Ovary (tissue), 10 donors: ENCODE measurements at places on chromosomes 12 and 14. TPM values are rescaled to one million over a fixed set of nuclear protein-coding genes. Genes with fewer than 3 reads are reported as not detected.
A peak's percentile ranks its signal among the peaks of the same experiment; 100 is the strongest.

The SLC25A47 gene
- not detected for total RNA-seq

The TOMM20L gene
- total RNA-seq, result 0.78 TPM

The FAM186B gene
- 0.66 TPM for total RNA-seq

The FIGNL2 gene
- total RNA-seq, result 0.33 TPM

The TSPAN9 gene
- total RNA-seq, result 34.0 TPM

The LBHD2 gene
- not detected for total RNA-seq

DNA sequence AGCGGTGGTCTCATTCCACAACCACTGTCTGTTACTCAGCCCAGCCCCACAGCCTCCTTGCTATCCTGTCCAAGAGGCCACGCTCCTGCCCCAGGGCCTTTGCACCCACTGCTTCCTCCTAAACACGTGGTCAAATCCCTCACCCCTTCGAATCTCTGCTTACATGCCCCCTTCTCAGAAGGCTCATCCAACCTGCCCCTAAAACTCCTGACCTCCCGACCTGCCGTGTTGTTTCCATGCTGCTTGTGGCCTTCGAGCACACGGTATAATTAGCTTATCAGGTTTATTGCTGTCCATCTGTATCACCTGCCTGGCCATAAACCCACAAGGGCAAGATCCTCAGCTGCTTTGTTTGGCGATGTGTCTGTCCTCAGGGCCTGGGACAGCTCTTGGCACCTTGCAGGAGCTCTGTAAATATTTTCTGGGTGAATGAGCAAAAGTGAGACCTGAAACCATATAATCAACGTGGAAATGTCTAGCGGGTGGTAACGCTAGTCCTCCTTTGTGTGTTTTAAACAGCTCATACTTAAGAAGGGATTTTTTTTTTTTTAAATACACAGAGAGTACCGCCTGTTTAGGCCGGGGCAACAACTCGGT lies 36.0 kb downstream of the SCARB1 start:
- no peaks in the 10 kb centered on the region for H3K27me3 ChIP-seq
- H3K4me1 ChIP-seq, result peaks cover 13% of the 10 kb centered on the region
- no peak for DNase-seq

DNA sequence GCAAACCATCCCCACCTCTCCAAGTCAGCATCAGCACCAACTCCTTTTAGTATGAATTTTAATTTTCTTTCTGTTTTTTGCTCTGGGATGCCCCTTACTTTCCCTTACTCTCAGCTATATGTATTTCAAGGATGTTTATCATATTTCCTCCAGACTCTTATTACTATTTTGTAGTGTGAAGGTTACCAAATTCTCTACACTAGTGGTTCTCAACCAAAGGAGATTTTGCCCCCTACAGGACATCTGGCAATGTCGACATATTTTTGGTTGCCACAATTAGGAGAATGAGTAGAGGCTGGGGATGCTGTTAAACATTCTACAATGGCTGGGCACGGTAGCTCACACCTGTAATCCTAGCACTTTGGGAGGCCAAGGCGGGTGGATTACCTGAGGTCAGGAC lies 29.1 kb upstream of the SOS2 start:
- H3K27me3 ChIP-seq, result no peaks in the 10 kb centered on the region
- H3K4me3 ChIP-seq, result no peak overlapping the region
- no peaks in the 10 kb centered on the region for H3K36me3 ChIP-seq
- H3K27ac ChIP-seq, result no peak overlapping the region

DNA sequence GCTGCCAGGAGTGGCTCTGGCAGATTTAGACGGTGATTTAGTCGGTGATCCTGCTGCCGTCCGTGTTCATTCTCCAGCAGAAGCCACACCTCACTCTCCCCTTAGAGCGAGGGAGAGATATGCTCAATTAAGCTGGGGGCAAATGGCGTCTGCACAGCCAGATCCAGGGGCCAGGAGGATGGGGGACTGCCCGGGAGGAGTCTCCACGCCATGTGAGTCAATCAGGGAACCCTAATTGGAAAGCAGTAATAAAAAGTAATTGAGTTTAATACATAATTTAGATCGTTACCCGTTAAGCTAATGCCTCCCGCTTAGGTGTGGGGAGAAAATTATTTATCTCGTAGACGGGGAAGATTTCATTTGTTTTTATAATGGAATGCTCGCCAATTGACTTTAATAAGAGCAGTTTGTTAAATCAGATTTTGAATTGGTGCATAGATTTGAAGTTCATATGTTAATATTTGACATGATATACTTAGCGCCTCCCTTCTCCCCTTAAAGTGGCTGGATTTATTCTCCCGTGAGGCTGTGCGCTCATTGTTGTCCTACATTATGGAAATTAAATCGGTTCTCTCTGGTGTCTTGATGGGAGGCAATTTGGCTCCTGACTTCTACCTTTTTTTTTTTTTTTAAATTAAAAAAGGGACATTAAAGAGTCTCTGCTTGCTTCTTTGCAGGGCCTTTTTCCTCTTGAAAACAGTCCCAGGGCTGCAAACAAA lies 104.9 kb upstream of the C14orf180 start:
- H3K27ac ChIP-seq, result no peak overlapping the region
- no peaks in the 10 kb centered on the region for H3K27me3 ChIP-seq
- no peak overlapping the region for H3K4me3 ChIP-seq
- H3K36me3 ChIP-seq, result no peaks in the 10 kb centered on the region

GRCh38 chr12:122895704-122896636 lies at the start of gene VPS37B:
Gene VPS37B (minus strand): TSS chr12:122896124. CDS start chr12:122896062, 62 bp downstream.
- H3K27me3 ChIP-seq, result no peaks in the 10 kb centered on the region
- H3K4me3 ChIP-seq, result peak within 1 kb of the TSS; percentile 93

- no peak overlapping the region for H3K27ac ChIP-seq
- no peaks in the 10 kb centered on the region for H3K36me3 ChIP-seq
- no peaks in the 10 kb centered on the region for H3K4me1 ChIP-seq
- no peak overlapping the region for H3K4me3 ChIP-seq
These were observed 7.1 kb upstream of the VPS37B start for GRCh38 chr12:122902854-122903692.

DNA sequence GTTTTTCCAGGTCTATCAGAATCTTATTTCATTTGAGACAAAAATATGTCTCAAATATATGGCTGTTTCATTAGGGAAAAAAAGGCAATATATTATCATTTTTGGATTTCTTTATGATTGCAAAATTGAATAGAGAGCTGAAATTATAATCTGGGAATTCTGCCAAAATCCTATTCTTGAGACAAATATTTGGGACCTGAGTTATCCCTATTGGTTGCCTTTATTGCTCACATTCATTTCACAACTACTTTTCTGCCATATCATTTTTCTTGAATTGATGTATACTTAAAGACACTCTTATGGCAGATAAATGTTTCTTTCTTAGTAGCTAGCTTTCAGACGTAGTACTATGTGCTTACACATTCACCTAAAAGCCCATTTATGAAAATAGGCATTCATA lies 241.6 kb upstream of the NOVA1 start:
- no peak overlapping the region for H3K4me3 ChIP-seq
- DNase-seq, result no peak
- no peaks in the 10 kb centered on the region for H3K36me3 ChIP-seq
- H3K27ac ChIP-seq, result no peak overlapping the region
- no peaks in the 10 kb centered on the region for H3K27me3 ChIP-seq

DNA sequence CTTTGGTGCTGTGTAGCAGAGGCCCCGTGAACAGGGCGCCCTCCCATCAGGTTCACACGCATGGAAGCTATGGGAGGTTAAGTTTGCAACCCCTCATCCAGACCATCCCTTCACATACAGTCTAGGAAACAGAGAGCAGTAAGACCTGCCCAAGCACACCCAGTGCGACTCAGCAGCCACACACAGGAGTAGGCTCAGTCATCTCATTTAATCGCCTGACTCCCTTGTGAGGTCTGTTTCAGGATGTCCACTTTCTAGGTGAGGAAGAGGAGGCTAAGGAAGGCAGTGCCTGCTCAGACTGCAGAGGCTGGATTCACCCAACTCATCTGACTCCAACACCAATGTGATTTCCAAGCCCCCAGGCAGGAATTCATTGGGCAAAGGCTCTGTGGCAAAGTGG lies 11.9 kb downstream of the BDKRB1 start:
- H3K27ac ChIP-seq, result no peak overlapping the region
- no peak for DNase-seq
- no peak overlapping the region for H3K4me3 ChIP-seq

DNA sequence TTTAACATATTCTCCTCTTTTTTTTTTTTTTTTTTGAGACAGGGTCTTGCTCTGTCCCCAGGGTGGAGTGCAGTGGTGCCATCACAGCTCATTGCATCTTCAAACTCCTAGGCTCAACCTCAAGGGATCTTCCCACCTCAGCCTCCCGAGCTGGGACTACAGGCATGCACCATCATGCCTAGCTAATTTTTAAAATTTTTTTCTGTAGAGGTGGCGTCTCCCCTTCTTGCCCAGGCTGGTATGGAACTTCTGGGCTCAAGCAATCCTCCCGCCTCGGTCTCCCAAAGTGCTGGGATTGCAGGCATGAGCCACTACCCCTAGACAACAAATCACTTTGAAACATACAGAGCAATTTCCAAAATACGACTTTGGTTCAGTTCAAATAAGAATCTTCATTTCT lies 154.8 kb downstream of the PAX9 start:
- no peak overlapping the region for H3K27ac ChIP-seq
- H3K4me3 ChIP-seq, result no peak overlapping the region
- no peaks in the 10 kb centered on the region for H3K36me3 ChIP-seq
- no peaks in the 10 kb centered on the region for H3K27me3 ChIP-seq

DNA sequence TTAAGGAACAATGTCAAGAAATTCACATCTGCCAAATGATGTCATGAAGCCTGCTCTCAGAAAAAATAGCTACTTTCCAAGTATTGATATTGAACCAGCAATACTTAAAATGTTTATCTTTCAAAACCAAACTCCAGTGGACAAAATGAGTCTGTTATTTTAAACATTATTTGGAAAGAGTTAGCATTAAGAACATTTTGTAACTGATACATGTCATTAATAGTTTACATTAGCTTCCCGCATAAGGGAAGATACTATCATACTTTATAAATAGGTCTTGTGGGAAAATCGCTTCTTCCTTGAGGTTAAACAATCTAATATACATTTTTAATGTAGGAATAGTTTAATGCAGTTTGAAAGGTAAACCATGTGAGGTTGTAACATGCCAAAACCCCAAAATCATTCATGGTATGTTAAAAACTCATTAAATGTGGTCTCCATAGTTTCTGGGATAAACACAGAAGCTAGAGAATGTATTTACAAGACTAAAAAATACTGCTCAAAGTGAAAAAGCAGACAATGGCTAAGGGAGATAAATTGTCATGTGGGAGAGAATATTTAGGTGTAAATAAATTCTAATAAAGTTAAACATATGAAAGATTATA lies 73.4 kb upstream of the ATP2B1 start:
- H3K36me3 ChIP-seq, result no peaks in the 10 kb centered on the region
- no peaks in the 10 kb centered on the region for H3K27me3 ChIP-seq
- no peak overlapping the region for H3K4me3 ChIP-seq
- no peak overlapping the region for H3K27ac ChIP-seq

DNA sequence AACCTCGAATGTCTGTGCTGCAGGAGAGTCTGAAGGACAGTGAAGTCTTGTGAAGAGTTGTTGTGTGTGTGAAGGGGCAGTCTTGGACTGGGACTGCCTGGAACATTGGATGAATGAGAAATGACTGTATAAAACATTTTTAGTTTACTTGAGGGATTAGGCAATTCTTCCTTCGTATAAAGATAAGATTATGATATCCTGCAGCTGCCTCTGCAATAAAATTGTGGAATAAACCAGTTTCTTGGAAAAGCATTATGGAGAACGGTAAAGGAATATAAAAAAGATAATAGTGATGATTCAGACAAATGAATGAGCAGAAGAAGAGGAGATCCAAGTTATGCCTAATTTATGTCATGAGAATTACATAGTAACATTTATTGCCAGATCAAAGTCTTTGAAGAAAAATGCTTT lies 30.9 kb upstream of the LUM start:
- H3K4me1 ChIP-seq, result peaks cover 15% of the 10 kb centered on the region
- H3K36me3 ChIP-seq, result no peaks in the 10 kb centered on the region
- DNase-seq, result peak; percentile 57
- H3K27me3 ChIP-seq, result no peaks in the 10 kb centered on the region
- H3K27ac ChIP-seq, result peak overlapping the region; percentile 83
- no peak overlapping the region for H3K4me3 ChIP-seq

- H3K36me3 ChIP-seq, result no peaks in the 10 kb centered on the region
- peak overlapping the region; percentile 84 for H3K4me3 ChIP-seq
- peaks cover 16% of the 10 kb centered on the region for H3K4me1 ChIP-seq
- no peak for DNase-seq
- no peaks in the 10 kb centered on the region for H3K27me3 ChIP-seq
- H3K27ac ChIP-seq, result no peak overlapping the region
These were observed 2.0 kb downstream of the DYRK2 start for GRCh38 chr12:67650388-67651131.

DNA sequence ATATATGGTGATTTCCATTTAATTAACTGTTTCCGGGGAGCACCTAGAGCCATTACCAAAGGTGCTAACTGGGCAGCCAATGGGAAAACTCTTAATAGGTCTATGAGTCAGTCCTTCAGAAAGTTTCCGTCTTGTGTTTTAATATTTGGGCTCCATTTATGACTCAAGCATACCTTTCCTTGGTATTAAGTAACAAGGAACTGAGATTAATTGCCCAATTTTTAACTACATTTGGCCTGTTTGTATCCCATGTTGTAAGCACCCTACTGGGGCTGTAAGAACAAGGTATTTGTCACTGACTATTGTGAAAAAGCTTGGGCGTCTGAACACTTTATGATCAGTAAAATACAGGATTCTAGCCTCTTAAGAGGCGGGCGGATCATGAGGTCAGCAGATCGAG lies 62.8 kb upstream of the FOXN3 start:
- no peak overlapping the region for H3K27ac ChIP-seq
- peaks cover 12% of the 10 kb centered on the region for H3K4me1 ChIP-seq
- no peak overlapping the region for H3K4me3 ChIP-seq
- H3K36me3 ChIP-seq, result no peaks in the 10 kb centered on the region
- no peaks in the 10 kb centered on the region for H3K27me3 ChIP-seq

DNA sequence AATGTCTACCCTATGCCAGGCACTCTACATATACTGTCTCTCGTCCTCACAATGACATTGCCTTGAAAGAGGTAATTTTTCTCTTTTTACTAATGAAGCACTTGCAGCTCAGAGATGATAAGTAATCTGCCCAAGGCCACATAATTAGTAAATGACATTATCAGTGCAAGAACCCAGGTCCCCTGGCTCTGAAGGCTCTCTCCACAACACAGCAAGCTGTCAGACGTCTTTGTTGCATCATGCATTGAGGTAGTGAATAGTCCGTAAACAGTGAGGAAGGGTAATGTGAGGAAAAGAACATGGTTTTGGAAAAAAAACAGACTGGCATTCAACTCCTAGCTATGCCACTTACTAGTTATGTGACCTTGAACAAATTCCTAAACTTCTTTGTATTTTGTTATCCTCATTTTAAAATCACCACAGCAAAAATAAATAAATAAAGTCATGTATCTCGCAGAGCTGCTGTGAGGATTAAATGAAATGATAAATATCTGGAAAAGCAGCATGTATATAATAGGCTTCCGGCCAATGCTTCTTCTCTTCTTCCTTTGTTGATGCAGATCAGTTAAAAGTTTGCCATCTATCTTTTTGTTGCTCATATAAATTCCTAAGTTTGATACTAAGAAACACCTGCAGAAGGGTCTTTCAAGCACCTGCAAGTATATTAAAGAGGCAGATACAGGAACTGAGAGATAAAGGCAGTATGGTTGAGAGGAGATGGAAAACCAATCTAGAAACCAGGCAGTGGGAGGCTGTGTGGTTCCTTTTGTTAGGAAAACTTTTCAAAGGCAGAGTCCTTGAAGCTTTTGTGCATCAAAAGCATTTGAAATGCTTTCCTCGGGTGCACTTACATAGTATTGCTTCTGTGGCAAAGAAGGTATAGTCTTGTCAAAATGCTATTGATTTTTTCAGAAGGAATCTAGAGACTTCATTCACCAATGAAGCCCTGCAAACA lies 82.8 kb downstream of the BTG1 start:
- H3K36me3 ChIP-seq, result no peaks in the 10 kb centered on the region
- no peak overlapping the region for H3K27ac ChIP-seq
- DNase-seq, result no peak
- H3K4me1 ChIP-seq, result peaks cover 2% of the 10 kb centered on the region
- no peaks in the 10 kb centered on the region for H3K27me3 ChIP-seq
- H3K4me3 ChIP-seq, result no peak overlapping the region
